Panc1 (cell line): ENCODE measurements at places on chromosomes 16 and 17. TPM values are rescaled to one million over a fixed set of nuclear protein-coding genes. Genes with fewer than 3 reads are reported as not detected.

TMEM235 gene
- total RNA-seq: not detected

DNA sequence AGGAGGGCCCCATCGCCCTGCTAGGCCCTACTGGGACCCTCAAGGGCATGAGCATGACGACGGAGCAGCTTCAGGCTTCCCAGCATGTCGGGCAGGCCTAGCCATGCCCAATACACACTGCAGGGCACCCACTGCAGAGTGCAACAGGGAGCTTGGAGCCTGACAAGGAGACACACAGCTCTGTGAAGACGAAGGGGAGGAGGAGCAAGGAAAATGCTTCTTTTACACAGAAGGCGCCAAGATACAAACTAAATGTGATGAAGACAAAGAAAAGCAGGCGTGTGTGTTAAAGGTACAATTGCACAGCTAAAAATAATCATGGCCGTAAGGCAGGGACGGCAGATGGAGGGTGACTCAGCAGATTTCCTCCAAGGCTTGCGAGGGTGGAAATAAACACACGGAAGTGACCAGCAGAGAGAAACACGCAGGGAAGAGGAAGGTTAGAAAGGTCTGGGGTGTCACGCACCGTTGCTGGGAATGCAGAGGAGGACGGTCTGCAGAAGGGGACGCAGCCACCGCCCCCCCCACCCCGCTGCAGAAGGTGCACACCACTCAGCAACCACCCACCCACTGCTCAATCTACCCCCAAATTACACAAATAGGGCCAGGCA lies 108.5 kb downstream of the ZNF778 start:
- no peak for DNase-seq

- no peak for DNase-seq
Measured at GRCh38 chr17:49995055-49995738, at the start of gene DLX3. Gene DLX3, minus strand, starts transcription at chr17:49995224. Its CDS starts 226 bp downstream, at chr17:49994998.

GRCh38 chr16:58085584-58086251 lies 43.5 kb downstream of the CFAP20 start:
- no peak for DNase-seq

- DNase-seq: no peak
Measured at GRCh38 chr17:3503285-3503684, 27.5 kb downstream of the ASPA start.

CBX2 gene
- total RNA-seq: 9.0 TPM

DNA sequence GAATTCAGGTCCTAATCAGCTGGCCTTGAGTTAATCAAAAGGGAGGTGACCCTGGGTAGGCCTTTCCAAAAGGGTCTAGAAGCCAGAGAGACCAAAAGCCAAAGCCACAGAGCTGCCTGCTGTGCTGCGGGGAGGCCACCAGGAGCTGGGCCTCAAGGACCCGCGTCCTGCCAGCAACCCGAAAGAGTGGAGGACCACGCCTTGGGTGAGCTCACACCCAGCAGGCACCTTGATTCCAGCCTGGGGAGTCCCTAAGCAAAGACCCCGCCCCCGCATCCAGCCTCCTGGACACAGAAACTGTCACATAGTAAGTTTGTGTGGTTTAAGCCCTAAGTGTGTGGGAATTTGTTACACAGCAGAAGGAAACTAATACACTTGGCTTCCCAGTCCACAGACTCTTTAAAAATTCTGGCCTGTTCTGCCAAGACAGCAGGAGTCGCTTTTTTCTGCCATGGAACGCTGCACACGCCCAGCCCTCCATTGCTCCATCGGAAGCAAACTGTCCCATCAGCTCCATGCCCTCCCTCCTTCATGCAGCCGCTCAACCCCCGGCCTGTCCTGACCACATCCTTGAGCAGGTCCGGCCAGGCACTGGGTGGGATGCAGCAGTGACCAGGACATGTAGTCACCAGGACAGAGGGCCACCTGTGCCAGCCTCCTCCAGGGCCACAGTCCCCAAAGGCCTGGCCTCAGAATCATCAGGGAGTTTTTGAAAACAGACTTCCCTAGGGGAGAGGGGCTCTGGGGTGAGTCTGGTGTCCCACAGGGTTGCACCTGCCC lies 20.9 kb upstream of the RASD1 start:
- DNase-seq: no peak

DNA sequence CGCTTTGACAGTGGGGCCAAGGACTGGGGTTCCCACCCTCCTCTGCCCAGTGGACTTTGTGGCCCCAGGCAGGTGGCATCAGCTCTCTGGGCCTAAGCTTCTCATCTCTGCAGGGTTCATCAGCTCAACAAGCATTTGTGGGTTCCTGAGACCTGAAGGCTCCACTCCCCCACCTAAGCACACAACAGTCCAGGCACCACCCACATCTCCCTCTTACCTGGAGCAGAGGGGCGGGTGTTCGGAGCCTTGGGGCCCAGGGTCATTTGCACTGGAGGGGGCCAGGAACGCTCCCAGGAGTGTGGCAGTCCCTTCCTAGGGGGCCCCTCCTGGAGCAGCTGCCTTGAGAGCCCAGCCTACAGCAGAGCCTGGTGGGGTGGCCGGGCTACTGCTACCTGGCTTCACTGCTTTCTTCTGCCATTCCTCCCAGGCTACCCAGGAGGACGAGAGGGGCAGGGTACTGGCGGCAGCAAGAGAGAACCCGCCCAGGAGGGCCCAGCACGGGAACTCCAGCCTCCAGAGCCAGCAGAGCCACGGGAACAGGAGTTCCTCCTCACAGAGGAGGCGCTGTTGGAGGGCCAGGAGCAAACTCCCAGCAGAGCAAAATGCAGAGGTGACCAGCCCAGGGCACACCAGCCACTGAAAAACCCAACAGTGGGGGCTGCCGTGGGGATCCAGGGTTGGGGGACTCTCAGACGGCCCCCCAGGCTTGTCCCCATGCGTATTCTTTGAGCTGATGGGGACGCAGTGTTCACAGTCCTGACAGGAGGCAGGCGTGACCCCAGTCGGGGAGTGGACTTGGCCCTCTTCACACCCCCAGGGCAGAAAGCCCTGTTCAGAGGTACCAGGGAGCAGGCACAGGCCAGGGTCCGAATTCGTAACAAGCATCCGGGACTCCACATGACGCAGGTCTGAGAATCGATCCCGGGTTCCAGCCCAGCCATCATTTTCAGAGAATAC lies 35.1 kb upstream of the SLC38A10 start:
- no peak for DNase-seq

DNA sequence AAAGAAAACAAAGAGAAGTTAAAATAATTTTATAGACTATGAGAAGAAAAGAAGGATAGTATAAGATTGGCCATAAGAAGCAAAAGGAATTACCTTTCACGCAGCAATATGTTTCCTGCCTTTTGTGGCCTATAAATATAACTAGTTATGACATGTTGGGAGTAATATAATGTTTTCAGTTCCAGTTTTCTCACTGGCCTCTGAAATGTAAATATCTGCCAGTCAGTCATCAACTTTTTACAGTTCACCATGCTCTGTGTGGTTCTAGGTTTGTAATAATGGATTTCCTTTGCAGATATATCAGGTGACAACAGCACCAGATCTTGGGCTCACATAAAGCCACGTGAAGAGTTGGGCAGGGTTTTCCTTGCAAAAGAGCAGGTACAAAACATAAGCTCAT lies 94.3 kb downstream of the ABCA8 start:
- DNase-seq: no peak

DNA sequence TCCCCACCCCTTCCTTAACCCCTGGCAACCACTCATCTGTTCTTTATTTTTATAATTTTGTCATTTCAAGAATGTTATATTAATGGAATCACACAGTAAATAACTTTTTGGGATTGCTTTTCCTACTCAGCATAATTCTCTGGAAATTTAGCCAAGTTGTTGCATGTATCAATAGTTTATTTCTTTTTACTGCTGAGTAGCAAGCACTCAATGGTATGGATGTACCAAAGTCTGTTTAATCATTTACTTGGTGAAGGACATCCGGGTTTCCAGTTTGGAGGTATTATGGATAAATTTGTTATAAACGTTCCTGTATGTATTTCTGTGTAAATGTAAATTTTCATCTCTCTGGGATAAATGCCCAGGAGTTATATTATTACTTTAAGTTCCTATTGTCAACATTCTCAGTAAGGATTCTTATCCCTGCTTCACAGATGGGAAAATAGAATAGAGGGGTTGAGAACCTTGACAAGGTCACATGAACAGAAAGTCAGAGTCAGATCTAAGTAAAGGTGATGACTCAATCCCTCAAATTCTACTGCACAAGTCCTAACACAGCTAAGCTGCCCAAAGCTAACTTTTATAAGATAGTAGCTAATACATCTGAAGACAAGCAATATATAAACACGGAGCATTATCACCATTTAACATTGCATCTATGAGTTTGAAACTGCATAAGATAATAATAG lies 62.4 kb upstream of the MTMR4 start:
- DNase-seq: no peak

HOXB9 gene
- total RNA-seq: 65.9 TPM

GRCh38 chr17:45883063-45883462 lies 11.3 kb upstream of the MAPT start:
- no peak for DNase-seq

DNA sequence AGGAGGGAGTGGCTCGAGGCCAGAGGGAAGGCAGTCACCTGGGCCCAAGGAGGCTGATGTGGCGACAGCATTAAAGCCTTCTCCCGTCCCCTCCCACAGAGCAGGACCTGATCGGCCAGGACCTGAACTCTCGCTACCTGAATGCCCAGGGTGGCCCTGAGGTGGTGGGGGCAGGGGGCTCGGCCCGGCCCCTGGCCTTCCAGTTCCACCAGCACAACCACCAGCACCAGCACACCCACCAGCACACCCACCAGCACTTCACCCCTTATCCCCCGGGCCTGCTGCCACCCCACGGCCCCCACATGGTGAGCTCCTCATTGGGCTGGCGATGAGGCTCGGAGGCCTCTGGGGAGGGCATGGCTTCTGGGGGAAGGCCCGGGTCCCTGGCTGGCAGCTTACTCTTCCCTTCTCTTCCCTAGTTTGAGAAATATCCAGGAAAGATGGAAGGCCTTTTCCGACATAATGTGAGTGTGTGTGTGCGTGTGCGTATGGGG lies 6.4 kb downstream of the FBRS start:
- no peak for DNase-seq

GRCh38 chr17:1241929-1242328 lies 28.3 kb upstream of the BHLHA9 start:
- no peak for DNase-seq

DNA sequence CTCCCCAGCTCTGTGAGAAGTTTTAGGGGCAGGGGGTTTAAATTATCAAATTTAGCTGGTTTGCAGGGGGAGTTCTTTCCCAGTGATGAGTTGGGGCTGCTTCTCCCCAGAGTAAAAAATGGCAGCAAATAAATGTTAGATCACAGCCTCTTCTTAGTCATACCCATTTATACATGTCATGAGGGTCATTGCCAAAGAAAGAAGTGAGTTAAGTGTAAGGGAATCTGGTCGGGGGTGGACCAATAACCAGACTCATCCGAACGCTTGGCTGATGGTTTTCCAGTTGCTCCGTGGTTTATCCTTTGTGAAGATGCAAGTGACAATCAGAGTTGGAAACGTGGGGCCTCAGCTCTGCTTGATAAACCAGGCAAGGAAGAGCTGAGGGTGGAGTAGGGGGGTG lies 87.1 kb downstream of the PLXDC1 start:
- no peak for DNase-seq

GRCh38 chr17:6996256-6997011 lies 585 bp downstream of the ALOX12 start:
- DNase-seq: no peak

DNA sequence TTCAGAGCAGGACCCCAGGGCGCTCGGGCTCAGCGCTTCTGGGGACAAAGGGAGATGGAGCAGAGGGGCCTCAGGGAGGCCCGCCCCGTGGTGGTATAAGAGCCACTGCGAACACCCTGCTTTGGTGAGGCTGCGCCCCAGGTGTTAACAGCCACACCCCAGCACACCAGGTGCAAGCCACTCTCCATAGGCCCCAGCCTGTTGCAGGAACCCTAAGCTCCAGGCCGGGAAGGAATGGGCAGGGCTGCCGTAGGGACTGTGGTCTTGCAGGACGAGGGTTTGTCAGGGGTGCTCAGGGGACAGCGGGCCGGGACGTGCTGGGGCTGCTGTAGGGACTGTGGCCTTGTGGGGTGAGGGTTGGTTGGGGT lies 17.0 kb upstream of the SSTR5 start:
- no peak for DNase-seq

KRTAP4-6 gene
- total RNA-seq: not detected

DNA sequence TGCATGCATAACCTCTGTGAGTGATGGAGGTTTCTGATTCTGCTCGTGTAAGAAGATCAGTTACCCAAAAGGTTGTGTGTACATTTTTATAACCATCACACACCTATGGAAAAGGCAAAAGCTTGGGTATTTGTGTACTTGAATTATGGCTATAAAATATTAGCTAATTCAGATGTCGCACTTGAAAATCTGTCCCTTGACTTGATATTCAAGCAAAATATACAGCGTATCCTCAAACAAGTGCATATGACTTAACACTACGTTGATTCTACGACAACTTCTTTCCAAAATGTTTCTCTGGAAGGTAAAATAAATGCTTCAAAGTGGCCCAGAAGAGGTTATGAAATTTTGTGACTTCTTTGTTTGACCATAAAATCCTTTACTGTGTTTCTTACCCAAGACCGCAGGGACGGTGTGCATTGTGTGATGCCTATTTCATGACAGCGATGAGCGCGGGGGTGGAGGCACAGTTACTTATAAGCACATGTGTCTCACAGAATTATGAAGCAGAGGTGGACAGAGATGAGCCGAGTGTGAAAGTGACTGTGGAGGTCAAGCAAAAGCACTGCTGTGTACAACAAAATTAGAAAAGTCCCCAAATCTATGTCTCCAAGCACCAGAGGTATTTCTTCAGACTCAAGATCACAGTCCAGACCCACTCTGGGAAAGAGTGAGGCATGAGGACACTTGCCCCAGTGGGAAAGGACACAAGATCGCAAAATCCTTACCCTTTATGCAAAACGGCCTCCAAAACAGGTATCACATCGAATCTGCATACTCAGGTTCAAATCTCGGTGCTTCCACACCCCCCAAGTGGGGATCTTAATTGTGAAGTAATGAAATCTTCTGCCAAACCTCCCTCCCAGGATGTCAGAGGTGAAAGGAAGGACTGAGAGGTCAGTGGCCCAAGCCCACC lies 4.1 kb upstream of the HOXB9 start:
- DNase-seq: no peak

- DNase-seq: no peak
Measured at GRCh38 chr17:81659038-81659437, 2.7 kb upstream of the PDE6G start.

- no peak for DNase-seq
Measured at GRCh38 chr17:76725580-76726230, 701 bp downstream of the JMJD6 start.

GRCh38 chr17:48579760-48580554 lies 1.8 kb upstream of the HOXB4 start:
- DNase-seq: no peak

GRCh38 chr16:10708969-10709368 lies 14.2 kb upstream of the TEKT5 start:
- DNase-seq: no peak

ALOXE3 gene
- total RNA-seq: 0.46 TPM
